ENCODE measurements at places on chromosomes 13 and 19. TPM values are rescaled to one million over a fixed set of nuclear protein-coding genes. Genes with fewer than 3 reads are reported as not detected.

The ZNF729 gene
- 0.11 TPM for polyA plus RNA-seq

The CACNG8 gene
- 0.82 TPM for polyA plus RNA-seq

The CKM gene
- polyA plus RNA-seq, result 2,799 TPM

The WASF3 gene
- 12.3 TPM for polyA plus RNA-seq

The ZSWIM9 gene
- polyA plus RNA-seq, result 8.1 TPM

The ZNF470 gene
- 3.0 TPM for polyA plus RNA-seq

The TLE6 gene
- 0.30 TPM for polyA plus RNA-seq

DNA sequence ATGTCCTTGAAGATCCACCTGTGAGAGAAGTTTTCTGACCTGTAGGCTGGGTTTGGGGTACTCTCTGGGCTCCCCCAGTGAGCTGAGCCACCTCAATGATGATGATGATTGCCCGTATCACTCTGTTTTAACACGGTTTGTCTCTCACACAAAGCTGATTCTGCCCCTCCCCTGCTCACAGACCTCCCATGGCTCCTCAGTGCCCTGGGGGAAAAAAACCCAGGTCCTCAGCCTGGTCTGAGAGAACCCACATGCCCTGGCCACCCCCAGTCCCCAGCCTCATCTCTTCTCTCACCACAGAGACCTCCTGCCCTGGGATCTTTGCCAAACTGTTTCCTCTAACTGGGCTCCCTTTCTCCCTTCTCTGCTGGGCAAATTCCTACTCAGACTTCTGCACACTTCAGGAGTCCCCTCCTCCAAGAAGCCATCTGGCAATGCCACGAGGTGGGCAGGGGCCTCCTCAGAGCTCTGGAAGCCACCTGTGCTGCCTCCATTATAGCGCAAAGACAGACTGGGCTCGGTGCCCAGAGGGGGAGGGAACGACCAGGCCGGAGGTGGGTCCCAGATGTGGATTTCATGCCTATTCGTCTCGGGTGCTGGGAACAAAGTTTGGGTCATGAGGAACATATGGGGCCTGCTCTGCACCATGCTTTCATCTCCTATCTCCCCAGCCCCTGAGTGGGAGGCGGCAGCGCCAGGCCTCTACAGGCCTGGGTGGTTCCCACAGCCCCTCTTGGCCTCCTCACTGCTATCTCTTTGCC is 8.5 kb upstream of the CA11 start:
- DNase-seq, result no peak

DNA sequence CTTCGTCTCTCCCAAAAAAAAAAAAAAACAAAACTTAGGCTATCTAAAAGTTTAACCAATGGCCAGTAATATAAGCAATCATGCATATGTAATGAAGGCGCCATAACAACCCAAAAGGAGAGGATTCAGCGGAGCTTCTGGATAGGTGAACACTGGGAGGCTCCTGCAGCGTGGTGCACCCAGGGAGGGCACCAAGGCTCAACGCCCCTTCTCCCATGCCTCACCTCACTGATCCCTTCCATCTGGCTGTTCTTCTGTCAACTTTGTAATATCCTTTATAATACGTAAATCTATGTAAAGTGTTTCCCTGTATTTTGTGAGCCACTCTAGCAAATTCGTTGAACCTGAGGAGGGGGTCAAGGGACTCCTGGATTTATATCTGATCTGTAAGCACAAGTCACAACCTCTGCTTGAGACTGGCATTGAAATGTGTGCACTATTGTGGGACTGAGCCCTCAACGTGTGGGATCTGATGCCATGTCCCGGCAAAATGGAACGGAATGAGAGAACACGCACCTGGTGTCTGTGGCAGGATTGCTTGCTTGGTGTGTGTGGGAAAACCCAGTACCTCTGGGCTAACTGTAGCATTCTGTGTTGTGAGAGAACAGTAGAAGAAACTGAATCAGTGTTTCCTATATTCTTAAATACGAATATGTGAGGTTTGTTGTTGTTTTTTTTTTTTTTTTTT is 521 bp upstream of the ZNF665 start:
- DNase-seq, result no peak

DNA sequence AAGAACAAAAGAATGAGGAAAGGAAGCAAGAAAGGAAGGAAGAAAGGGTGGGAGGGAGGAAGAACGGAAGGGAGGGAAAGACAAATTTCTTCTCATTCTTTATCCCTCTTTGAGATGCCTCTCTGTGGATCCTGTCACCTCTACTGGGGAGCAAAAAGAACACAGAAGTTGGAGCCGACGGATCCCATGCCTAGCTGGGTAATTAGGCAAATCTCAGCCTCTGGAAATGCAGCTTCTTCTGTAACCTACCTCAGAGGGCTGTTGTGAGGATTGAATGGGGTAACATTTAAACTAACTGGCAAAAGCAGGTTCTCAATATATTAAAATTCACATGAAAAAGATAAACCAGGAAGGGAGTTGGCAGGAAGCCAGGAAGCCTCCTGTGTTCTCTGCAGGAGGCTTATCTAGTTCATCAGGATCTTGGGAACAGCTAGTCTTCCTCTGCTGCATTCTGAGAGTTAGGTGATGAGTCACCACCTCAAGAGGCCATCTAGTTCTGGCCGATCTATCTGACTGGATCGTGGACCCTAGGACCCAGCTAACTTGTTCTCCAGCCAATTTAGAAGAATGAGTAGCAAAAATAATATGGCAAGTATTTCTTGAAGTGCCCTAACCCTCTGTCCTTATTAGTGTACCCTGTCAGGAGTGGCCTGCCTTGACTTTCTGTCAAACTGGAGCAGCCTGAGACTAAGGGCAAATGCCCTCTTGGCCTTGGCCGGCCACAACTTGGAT is 15.2 kb upstream of the CPB2 start:
- peak; percentile 35 for DNase-seq

DNA sequence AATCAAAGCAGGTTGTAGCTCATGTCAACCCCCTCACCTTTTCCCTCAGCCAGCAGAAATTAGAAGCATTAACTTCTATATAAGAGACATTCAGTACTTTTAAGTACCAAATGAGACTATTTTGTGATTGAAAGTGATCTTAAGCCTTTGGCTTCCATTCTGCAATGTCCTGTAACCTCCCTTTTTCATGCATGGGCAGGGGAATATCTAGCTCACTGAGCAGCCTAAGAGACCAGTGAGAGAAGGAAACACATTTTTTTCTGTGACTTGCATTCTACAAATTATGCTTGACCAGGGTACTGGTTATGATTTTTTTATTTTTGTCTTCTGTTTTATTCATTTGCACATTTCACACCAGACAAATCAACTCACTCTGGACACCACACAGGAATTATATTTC is 369.6 kb downstream of the KCTD12 start:
- no peak for DNase-seq

GRCh38 chr13:105982219-105982930 is 553.1 kb downstream of the EFNB2 start:
- DNase-seq, result no peak

- DNase-seq, result peak; percentile 69
Measured at GRCh38 chr13:114319441-114319913, 5.2 kb downstream of the CHAMP1 start.

DNA sequence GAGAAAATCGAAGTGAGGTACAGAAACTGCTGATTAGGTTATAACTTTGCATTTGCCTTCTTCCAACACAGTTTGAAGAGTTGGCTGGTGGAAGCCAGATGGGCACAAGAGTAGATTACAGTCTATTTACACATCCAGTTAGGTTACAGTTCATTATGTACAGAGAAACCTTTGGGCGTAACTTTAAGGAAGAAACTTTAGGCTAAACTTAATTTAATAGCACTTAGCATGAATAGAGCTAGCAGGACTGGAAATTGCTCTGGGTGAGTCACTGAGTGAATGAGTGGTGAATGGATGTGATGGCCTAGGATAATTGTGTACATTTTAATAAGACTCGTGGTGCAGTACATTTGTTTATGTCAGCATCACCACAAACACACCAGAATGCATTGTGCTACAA is 62.9 kb upstream of the KLHL1 start:
- DNase-seq, result no peak

- DNase-seq, result peak; percentile 41
Measured at GRCh38 chr13:37143911-37144310, 38.4 kb upstream of the CSNK1A1L start.

- DNase-seq, result no peak
Measured at GRCh38 chr19:43960411-43960810, 9.4 kb downstream of the ZNF221 start.

DNA sequence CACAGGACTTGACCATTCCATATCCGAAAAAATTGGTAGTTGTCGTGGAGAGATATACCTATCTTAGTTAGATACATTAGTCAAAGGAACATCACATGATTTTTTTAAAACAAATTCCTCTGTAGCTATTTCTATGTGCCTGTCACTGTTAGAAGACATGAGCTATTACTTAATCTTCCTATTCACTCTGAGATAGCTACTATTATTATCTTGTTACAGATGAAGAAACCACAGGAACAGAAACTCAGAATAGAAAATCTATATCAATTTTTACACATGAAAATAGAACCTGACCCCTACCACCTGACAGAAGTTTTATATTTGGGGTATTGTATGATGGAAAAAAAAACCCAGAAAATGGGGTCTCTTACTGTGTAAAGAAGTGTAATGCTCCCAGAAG is 68.9 kb upstream of the TDRD3 start:
- DNase-seq, result no peak

Data from muscle of back (tissue), 13 donors.